ENCODE measurements at places on chromosomes 3 and 15. TPM values are rescaled to one million over a fixed set of nuclear protein-coding genes. Genes with fewer than 3 reads are reported as not detected.

DNA sequence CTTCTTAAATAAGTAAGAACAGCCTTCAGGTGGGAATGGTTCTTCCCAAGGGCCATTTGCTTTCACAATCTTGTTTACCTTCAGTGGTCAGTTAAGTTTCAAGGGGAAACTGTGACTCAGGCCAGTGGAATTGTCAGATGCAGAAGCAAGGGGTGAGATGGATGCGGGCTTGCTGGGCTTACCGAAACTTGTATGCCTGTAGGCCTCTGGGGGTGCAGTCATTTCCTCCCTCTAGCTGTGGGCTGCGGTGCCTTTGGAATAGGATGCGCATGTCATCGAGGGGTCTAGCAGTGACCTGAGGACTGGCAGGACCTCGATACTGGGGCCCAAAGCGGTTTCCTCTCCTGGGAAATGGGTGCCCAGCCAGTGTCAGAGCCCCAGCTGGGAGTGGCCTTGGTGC, 121.6 kb downstream of the EEFSEC start:
- peak; percentile 98 for DNase-seq

DNA sequence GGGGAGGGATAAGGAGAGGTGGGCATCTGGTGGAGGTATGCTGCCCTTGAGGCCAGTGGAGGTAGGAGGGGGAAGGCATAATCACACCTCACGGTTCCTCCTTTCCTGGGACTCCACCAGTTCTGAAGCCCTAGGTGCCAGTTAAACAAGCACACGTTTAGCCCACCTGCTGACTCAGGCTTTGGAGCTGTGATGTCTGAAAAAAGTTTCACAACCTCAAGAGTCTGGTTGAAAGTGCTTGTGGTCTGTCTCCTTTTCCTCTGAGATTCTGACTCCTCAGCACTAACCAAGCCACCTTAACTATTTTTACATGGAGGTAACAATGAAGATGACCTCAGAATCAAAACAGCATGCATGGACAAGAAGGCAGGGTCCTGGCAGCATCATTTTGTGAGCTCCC, 23.0 kb downstream of the HPS3 start:
- DNase-seq = peak; percentile 83

DNA sequence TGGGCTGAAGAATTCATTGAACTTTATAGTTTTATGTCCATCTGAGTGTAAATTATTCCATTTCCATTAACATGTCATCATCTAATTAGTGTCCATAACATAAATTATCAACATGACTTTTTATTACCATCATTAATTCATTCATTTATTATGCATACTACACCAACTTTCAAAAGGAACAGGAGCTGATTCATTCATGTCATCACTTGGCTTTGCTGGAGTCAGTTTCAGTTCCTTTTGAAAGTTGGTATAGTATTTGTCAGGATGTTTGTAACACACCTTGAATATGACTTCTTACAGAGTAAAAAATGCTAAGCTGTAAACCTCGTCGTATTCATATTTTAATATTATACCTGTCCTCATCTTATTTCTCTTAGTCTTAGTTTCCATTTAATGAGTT, 298.0 kb upstream of the RBMS3 start:
- no peak for DNase-seq

DNA sequence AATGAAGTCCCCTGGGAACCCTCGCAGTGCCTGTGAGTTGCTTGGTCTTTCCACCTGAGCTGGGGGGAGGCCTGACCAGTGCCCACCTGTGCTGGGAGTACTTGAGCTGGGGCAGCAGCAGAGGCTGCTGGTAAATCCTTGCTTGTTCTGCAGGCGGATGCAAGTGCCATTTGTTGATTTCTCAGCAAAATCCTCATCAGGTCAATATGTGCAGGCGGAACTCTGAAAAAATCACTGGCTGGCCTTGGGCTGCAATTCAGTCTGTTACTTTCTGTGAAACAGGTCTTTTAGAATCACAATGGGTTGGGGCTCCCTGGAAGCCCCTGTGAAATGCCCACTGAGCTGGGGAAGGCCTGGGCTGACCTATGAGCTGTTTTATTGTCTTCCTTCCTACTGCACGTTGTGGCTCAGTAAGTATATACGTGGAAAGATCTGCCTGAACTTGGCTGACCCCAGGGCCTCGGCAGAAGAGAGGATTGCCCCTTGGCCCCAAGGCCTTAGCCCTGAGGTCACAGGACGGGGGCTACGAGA, 182.0 kb upstream of the RGMA start:
- DNase-seq = no peak

GRCh38 chr3:191338177-191338488, 7.8 kb upstream of the UTS2B start:
- no peak for DNase-seq

GRCh38 chr15:47682661-47683060, 34.6 kb upstream of the SEMA6D start:
- DNase-seq = no peak

DNA sequence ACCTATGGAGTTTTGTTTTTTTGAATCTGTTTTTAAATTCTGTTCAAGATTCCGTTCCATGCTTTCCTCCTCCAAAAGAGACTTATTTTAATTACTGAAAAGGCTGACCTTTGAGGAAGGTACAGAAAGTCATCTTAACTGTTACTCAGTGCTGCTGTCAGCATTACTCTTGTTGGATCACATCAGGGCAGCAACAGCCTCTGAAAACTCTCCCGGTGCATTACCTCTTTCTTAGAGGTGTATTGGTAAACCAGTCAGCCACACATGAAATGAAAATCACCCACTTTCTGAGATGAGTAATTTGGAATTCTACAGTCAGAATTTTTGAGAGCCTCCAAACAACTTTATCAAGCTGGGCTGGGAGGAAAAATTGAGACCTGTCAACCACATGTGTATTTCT, 88.5 kb upstream of the LIMD1 start:
- DNase-seq = no peak

DNA sequence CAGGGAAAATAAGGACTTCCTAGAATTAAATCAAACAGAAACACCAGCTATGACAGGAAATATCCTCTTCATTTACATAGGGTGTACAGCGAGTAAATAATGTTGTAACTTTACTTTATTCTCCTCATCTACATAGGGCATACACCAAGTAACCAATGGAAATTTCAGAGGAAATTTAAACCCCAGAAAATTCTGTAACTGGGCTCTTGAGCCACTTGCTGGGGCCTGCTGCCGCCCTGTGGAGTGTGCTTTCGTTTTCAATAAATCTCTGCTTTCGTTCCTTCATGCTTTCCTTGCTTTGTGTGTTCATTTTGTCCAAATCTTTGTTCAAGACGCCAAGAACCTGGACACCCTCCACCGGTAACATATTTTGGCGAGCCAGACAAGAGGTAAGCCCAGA, 990.4 kb upstream of the CADM2 start:
- DNase-seq = peak; percentile 60

The TTLL13 gene
- total RNA-seq = not detected

The NR2E3 gene
- total RNA-seq = not detected

The NEK10 gene
- 1.0 TPM for total RNA-seq

The CELSR3 gene
- total RNA-seq = 3.8 TPM

The ITIH1 gene
- total RNA-seq = not detected

Measured in HT1080 (cell line).